ENCODE measurements at places on chromosomes 5 and 9.

- no peak for DNase-seq
Measured at GRCh38 chr9:109989296-109989695, 209.3 kb downstream of the PALM2AKAP2 start.

GRCh38 chr5:22316294-22316693 is 536.9 kb downstream of the CDH12 start:
- no peak for DNase-seq

GRCh38 chr5:1317921-1318565 is 23.2 kb upstream of the TERT start:
- no peak for DNase-seq

- no peak for DNase-seq
Measured at GRCh38 chr9:71676460-71676859, 91.9 kb downstream of the CEMIP2 start.

DNA sequence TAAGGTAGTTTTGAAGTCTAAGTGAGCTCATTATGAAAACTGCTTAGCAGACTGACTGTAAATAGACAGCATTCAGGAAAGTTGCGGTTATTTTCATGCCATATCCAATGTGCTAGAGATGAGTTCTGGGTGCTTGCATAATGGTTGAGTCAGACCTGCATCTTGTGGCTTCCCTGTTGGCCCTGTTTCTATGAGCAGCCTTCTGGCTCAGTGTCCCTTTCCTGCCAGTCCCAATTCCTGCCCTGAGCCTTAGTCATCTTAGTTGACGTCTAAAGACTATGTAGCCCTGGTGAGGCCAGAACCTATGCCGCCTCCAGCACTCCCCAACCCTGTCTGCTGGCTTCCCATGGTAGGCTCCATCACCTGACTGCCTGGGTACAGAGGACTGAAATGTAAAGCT is 76.3 kb upstream of the TNFSF8 start:
- DNase-seq = peak; percentile 24

- no peak for DNase-seq
Measured at GRCh38 chr9:110573305-110573704, 6.2 kb downstream of the SVEP1 start.

- DNase-seq = peak; percentile 31
Measured at GRCh38 chr5:32522429-32523143, 62.8 kb upstream of the SUB1 start.

GRCh38 chr9:127307802-127308201 is 43.2 kb downstream of the GARNL3 start:
- no peak for DNase-seq

DNA sequence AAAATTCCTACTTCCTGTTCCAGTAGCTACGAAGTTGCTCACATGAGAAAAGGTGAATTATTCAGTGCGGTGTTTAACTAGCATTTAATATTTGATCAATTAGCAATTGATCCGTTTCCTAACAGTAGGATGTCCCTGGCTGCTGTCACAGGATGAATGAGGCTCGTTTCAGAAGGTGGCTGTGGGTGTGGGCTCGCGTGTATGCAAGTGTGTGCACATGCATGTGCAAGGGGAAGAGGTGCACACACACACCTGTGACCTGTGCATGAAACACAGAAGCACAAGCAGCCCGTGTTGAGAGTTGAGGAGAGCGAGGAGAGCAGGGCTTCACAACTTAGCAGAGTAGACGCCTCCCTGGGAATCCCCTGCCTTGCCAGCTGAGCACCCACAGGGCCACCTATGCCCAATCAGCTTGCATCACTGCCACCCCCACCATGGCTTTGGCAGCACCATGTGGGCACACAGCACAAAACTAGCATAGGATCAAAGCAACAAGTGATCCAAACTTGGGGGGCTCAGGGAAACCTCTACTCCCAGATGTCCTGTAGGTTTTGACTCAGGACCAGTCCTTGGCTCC is 107.2 kb downstream of the C5orf15 start:
- DNase-seq = no peak

- DNase-seq = no peak
Measured at GRCh38 chr9:127974769-127975261, 6.0 kb downstream of the EEIG1 start.

DNA sequence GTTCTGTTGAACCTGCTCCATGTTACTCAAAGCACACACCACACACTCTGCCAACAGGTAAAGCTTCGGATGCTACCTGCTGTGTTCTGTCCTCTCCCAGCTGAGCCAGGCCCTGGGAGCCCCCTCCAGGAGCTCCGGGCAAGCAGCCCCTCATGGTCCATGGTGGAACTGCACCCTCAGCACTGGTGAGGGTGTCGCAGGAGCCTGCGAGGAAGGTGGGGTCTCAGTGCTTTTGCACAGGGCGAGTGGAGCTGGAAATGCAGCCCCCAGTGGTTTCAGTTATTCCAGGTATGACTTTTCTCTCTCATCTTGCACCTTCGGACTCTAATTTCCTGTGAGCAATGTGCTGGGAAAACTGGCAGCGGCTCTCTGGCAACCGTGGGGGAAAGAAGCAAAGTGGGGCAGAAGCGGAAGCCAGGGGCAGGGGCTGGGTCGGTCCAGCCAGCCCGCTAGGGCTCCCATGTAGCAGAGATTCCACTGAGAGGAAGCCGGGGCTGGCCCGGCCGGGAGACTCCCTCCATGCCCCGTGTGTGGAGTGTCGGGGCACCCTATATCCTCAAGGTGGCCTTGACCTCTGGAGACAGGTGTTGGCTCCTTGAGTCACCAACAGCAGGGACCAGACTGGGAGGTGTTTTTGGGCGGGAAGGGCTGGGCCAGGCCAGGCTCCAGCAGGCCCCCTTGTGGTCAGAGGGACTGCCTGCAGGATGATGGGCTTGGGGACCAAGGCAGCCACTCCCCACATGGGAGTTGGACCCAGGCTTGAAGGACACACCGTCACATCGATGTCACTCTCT is 75.6 kb upstream of the PRSS3 start:
- DNase-seq = no peak

- no peak for DNase-seq
Measured at GRCh38 chr9:14479163-14479560, 165.2 kb upstream of the NFIB start.

DNA sequence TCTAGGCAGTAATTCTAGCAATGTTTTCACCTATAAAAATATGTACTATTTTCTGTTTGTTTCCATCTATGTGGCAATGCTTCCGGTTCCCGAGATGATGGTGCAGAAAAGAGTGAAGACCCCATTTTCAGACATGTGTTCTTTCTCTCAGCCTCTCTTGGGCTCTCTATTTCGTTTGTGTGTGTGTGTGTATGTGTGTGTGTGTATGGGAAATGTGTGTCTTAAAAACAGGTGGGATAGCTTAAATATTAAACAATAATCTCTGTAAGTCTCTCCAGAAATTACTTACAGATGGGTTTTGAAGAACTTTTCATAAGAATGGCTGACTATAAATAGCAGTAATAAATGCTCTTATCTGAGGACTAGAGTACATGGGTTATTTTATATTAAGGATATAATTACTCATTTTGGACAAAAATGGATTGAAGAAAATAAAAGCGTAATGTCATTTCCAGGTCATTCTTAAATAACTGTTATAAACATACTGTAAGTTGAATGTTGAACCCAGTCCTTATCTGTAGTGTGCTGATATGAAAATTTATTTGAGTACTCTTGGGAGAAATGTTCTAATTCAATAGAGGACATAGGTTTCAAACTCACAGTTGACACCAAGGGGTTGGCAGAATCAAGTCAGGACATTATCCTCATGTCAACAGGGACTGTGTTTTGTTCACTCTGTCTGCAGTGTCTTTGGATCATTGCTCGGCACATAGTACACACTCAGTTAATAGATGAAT is 31.1 kb downstream of the PCSK5 start:
- DNase-seq = no peak

GRCh38 chr5:136094189-136094912 is 38.3 kb upstream of the SMAD5 start:
- DNase-seq = no peak

- DNase-seq = no peak
Measured at GRCh38 chr5:150078802-150079689, 7.3 kb downstream of the CSF1R start.

DNA sequence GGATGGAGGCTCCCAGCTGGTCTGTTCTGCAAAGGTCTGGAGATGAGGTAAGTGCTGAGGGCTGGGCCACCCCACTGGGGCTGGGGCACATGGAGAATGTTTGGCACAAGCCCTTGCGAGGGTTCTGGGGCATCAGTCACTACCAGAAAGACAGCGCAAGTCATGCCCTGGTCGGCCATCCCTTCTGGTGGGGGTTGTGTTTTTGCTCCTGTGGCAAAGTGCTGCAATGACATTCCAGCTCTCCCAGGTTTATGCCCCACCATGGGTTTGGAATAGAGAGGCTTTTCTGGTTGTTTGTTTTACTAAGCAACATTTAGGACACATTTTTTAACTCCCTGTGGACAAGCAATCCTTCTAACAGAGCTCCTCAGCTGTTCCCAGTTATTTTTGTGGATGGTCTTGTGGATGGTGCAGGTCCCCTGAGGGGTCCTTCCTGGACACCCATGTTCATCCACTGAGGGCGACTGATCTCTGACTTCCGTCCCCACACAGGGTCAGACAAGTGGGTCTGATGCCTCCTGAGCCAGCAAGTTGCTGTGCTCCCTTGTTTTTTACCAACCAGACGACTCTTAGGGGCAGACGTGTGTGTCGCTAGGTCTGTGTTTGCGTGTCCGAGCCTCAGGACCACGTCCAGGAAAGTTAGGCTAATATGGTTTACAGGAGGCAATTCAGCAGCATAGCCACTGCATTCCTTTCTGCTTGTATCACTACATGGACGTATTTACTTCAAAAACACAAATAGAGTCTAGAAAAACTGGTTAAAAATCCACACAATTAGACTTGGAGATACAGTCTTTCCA is 64.9 kb upstream of the ECM2 start:
- DNase-seq = no peak

DNA sequence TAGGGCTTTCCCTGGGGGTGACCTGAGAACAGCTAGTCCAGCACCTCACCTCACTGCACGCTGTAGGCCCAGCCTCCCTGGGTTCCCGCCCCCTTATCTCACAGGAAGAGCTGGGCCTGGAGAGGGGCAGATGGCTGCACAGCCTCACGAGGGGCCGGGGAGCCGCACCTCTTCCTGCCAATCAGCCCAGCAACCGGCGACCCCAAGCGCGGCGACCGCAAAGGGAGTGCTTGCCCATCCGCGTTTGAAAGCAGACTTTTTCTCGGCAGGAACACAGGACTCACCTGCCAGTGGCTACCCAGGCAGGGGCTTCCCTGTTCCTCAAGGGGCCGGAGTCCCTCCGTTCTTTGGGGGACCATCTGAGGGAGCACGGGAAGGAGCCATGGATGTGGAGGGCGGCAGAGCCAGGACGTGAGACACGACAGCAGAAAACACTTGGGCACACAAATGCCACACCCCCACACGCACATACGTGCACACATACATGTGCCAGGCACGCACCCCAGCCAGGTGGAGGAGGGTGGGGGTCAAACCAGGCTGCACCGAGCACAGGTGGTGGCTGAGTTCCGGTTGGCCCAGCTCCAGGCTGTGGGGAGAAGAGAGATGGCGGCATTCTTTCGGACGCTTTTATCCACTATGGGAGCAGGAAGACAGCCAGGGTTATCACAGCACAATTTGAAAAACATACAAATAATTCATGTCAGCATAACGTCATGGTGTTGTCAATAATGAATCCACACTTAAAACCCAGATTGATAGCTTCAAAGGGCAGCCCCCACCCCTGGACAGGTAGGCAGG is 11.3 kb downstream of the TMEM250 start:
- DNase-seq = peak; percentile 29

- no peak for DNase-seq
Measured at GRCh38 chr5:1750469-1750868, 49.2 kb downstream of the MRPL36 start.

- no peak for DNase-seq
Measured at GRCh38 chr5:35698047-35698808, 80.6 kb downstream of the SPEF2 start.

DNA sequence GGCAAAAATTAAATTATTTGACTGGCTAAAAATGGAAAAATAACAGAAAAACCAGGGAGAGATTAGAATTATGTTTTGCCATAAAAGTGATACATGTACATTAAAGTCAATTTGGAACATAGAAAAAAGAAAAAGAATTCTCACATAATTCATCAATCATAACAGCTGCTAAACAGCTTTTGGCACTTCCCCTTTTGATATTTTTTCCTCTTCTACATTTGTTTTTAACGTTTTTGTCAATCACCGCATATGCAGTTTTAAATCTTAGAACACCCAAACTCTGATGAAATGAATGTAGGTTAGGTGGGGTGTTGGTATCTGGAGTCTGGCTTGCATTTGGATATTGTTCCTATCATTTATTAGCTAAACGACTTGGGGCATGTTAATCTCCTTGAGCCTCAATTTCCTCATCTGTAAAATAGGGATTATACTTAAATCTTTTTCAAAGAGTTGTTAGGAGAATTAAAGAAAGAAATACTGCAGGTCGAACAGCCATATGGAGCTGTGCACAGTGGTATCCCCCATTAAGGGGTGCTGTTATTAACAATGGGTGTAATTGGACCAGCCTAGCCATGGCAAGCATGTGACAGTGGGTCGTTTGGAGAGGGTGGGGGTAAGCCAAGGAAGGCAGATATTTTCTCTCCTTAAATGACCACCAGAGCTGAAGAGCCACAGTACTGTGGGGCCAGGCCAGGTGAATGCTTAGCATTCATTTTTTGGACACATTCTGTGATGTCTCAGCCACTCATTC is 22.6 kb downstream of the NPR3 start:
- no peak for DNase-seq

DNA sequence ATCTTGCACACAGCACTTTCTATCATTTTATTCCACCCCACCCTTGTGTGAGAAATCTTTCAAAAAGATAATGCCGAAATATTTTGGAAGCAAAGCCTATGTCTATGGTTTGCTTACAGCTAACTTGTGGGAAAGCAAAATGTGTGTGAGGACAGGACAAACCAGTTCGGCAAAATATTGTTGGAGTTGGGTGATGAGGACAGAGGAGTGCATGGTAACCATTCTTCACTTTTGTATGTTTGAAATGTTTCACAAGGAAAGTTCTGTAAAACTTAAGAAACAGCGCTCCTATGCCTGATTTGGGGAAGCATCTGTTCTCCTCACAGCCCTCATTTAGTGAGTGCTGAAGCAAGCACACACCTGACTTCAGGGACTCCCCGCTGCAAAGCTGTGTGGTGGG is 62.0 kb upstream of the RNF130 start:
- DNase-seq = no peak

- DNase-seq = no peak
Measured at GRCh38 chr5:43050384-43050783, 10.3 kb upstream of the ANXA2R start.

GRCh38 chr9:117783828-117784227 is 79.6 kb downstream of the TLR4 start:
- no peak for DNase-seq

All from T-helper 22 cell (primary cell).